GM23248 (cell line): ENCODE measurements at places on chromosomes 7 and 10. TPM values are rescaled to one million over a fixed set of nuclear protein-coding genes. Genes with fewer than 3 reads are reported as not detected.

Gene ERVW-1
- not detected in 2 replicates for total RNA-seq

Gene MAT1A
- total RNA-seq: not detected in 2 replicates

Gene ADIRF
- total RNA-seq: 17.6 and 34.1 TPM in 2 replicates

Gene CELF2
- total RNA-seq: 10.6 and 14.4 TPM in 2 replicates

Gene ANKRD2
- not detected in 2 replicates for total RNA-seq

Gene FAM237B
- total RNA-seq: not detected in 2 replicates

Gene HTR5A
- total RNA-seq: not detected in 2 replicates

Gene RRP12
- 17.1 and 17.7 TPM in 2 replicates for total RNA-seq

Gene ACSM6
- not detected in 2 replicates for total RNA-seq
